ENCODE measurements at places on chromosomes 7 and 10.

GRCh38 chr7:25249772-25250171 lies 21.5 kb upstream of the NPVF start:
- DNase-seq = no peak

DNA sequence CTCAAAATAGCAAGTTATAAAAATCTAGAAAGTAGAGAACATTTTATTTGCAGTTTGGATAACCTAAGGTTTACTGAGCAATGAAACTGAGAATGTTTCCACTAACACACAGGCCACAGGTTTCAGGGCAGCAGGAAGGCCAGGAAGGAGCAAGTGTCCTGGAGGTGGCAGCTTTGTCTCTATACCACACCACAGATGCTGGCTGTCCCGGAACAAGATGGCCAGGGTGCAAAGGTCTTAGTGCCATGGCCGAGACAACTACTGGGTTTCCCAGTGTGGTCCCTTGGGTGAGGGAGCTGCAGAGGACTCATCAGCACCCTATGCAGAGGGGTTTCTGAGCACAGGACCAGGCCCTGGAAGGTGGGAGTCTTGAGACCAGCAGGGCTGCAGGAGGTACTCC lies 92.0 kb downstream of the CTBP2 start:
- no peak for DNase-seq

DNA sequence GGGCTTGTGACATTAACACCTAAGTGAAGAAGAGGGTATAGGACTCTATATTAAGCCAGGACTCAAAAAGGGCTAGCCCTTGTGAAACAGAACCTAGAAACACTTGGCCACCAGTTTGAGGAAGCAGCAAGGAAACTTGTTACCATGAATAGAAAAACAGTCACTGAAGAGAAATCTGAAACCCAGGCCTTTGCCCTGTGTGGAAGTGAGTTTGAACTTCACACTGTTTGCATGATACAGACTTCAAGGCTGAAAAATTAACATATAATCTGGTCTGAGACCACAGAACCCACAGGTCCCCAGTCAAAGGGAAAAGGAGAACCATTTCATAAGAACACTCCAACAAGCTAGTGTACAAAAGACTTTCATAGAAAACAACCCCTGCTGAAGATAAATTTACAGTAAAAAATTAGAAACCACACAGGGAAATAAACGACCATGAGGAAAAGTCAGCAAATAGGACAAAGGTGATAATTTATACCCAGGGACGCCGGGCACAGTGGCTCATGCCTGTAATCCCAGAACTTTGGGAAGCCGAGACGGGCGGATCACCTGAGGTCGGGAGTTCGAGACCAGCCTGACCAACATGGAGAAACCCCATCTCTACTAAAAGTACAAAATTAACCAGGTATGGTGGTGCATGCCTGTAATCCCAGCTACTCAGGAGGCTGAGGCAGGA lies 76.1 kb downstream of the SKIDA1 start:
- DNase-seq = no peak

DNA sequence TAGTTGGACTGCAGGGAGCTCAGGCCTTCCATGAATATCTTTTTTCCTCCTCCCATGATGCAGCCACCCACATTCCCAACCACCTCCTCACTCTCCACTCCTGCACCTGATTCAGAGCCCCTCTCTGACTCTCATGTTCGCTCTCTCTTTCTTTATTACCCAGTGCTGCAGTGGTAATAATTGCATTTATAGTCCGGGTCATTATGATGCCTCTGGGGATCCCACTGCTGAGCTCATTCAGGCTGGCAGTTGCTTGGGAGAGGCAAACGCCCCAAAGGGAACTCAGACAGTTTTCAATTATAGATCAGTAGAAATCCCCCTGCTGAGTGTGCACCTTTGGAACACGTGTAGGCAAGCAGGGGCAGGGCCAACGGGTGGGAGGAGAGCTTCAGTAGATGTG lies 953.0 kb downstream of the GRID1 start:
- DNase-seq = no peak

DNA sequence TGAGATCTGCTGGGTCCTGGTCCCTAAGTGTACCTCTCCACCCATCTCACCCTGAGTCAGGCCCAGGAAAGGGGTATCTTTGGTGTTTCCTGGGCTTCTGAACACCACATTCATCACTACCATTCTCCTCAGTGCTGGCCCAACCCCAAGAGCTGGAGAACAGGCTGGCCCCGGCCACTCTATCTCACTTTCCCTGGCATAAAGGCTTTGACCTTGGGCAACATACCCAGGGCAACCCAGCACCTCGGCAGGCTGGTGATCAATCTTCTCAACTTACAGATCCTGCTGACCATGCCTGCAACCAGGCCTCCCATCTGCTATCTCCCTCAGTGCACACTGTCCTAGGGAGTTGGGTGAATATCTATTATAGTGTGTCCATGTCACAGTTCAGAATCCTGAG lies 2.1 kb downstream of the VSIR start:
- no peak for DNase-seq

DNA sequence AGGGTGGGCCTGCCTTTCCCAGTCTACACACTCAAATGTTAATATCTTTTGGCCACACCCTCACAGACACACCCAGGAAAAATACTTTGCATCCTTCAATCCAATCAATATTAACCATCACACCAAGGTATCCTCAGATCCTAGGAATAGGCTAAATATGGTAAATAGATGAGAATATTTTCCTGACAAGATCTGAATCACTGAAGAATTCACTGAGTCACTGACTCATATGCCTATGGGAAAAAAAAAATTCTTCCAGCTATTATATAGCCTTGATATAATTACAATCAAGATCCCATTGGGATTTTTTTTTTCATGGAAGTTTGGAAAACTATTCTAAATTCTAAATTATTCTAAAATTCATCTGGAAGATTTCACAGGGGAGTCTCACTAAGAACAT lies 65.8 kb downstream of the INHBA start:
- no peak for DNase-seq

GRCh38 chr10:101453318-101453717 lies 99.4 kb downstream of the BTRC start:
- no peak for DNase-seq

- no peak for DNase-seq
These were observed 75.0 kb downstream of the BICC1 start for GRCh38 chr10:58587676-58588075.

DNA sequence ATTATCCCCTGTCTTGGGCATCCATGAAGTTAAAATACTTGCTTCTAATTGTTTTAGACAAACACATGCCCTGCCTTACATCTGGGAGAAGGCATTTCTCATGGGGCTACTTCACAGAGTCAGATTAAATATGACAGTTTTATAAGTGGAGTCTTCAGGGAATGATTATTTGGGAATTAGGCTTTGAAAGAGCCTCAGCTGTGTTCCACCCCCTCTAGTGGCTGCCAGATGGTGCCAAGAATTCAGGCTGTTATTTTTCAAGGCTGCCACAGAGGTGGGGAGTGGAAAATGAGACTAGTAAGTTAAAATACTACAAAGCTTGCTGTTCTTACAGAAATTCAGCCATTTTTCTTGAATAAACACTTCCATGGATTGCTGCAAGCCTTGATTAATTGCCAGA lies 45.8 kb upstream of the DNAH11 start:
- DNase-seq = no peak

- no peak for DNase-seq
These were observed 277.7 kb downstream of the ZEB1 start for GRCh38 chr10:31596765-31597164.

GRCh38 chr10:71245420-71246325 lies 33.3 kb downstream of the UNC5B start:
- DNase-seq = no peak

DNA sequence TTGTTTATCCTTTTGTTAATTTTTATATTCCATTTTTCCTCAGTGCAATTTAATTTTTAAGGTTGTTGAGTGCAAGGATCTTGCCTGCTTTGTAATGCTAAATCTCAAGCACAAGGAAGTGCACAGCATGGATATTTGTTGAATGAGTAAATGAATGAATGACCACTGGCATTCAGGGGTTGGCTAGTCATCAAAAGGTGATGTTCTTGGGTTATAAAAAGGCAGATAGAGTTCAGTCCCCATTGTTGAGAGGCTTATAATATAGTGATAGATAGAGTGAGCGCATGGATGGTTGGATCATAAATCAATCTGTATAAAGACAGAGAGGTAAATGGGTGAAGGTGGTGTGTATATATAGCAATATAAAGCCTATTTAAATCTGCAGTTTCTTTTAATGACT lies 193.2 kb upstream of the KLF6 start:
- no peak for DNase-seq

- peak; percentile 54 for DNase-seq
These were observed 90.7 kb downstream of the MKI67 start for GRCh38 chr10:128035557-128035973.

DNA sequence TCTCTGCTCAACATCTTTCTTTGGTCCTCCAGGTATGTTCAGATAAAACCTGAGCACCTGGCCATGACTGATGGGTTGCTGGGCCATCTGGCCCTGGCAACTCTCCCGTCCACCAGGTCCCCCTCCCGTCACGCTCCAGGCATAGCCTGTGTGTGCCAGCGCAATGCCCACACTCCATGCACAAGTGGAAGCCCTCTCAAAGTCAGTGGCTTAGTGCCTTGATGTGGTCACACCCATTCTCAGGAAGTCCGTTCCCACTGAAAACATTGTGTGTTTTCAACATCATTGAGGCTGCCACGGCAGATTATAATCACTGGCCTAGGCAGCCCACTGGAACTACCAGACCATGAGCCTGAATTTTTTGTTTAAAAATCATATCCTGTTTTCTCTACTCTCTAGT lies 170.6 kb upstream of the LANCL2 start:
- no peak for DNase-seq

DNA sequence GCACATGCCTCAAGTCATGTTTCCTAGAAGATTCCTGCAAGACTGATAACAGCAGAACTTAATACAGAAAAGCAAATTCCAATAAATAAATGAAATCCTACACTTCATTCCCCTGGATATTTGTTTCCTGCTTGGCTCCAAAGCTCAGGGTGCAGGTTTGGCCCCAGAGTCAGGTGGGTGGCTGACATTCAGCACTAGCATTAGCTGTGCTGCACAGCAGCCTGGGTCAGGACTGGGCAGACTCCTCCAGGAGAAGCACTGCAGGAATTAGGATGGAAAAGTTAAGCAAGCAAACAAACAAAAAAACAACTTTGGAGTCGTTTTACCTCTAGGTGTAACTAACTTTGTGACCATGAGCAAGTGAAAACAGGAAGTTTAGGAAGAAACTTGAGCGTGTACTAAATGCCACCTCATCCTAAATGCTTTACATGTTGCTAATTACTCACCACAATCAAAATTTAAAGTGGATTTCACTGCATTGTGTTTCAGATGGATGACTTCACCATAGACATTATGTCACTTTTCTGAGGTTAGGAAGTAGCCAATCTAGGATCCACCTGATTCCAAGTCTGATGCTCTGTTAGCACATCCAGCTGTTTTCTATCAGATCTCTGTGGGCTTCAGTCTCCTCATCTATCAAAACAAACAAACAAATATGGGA lies 239.4 kb downstream of the C7orf25 start:
- no peak for DNase-seq

- DNase-seq = peak; percentile 11
These were observed 759 bp downstream of the NUDT1 start for GRCh38 chr7:2242541-2243429.

- DNase-seq = no peak
These were observed 2.7 kb downstream of the NKX1-2 start for GRCh38 chr10:124446830-124447750.

GRCh38 chr7:44531421-44532380 lies 9.4 kb downstream of the NPC1L1 start:
- DNase-seq = no peak

GRCh38 chr7:8719102-8719501 lies 285.7 kb downstream of the NXPH1 start:
- no peak for DNase-seq

DNA sequence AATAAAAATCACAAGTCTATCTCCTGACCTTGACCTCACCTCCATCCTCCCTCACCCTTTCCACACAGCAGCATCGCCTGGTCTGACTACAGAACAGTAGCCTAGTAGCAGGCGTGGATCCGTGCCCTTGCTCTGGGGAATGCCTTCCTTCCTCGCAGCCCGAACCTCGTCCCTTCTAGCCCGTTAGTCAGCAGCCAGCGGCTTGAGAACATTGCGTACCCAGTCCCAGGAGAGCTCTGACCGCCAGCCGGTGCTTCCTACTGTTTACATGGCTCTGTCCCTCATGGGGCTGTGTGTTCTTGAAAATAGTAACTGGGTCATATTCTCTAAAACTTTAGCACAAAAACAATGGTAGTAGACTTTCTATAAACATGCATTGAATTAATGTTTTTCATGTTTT lies 682.7 kb upstream of the IGFBP3 start:
- DNase-seq = no peak

DNA sequence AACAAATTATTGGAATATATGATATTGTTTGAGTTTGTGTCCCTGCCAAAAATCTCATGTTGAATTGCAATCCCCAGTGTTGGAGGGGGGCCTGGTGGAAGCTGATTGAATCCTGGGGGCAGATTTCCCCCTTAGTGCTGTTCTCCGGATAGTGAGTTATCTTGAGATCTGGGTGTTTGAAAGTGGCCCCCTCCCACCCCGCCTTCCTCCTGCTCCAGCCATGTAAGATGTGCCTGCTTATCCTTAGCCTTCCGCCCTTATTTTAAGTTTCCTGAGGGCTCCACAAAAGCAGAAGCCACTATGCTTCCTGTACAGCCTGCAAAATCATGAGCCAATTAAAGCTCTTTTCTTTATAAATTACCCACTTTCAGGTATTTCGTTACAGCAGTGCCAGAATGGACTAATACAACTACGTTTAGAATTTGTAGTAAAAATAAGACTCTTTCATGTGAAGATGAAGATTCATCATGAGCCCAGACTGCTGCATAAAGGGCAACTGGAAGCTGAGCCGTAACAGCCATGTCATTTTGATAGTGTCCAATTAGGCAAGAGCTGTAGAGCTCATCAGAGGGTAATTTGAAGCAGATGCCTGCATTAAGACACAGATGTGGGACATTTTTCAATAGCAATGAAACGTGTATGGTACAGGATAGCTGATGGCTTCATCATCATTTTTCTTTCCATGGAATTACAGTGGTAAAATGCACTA lies 1007.2 kb downstream of the REEP3 start:
- DNase-seq = no peak

DNA sequence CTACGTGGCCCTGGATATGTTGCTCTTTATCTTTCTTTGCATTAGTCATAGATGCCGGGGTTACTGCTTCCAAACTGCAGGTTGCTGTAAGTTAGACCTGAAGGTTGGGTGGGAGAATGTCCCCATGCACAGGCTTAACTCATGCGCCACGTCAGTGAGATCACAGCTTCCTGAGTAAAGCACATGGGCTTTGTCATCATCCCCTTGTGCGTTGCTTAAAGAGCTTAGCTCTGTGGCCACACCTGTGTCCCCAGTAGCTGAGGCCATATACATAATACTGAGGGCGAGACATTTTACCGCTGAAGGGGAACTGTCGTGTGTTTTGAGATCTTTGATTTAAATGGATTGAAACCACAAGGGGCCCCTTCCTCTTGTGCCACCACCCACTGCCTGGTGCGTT lies 45.8 kb upstream of the BTBD16 start:
- DNase-seq = no peak

- no peak for DNase-seq
These were observed 33.2 kb downstream of the RAPGEF5 start for GRCh38 chr7:22323714-22324113.
